ENCODE measurements at places on chromosomes 11 and 22. TPM values are rescaled to one million over a fixed set of nuclear protein-coding genes. Genes with fewer than 3 reads are reported as not detected.

Gene CAVIN3
- total RNA-seq, result 100 TPM

Gene DMC1
- total RNA-seq, result 0.33 TPM

Gene RAB38
- 1.5 TPM for total RNA-seq

DNA sequence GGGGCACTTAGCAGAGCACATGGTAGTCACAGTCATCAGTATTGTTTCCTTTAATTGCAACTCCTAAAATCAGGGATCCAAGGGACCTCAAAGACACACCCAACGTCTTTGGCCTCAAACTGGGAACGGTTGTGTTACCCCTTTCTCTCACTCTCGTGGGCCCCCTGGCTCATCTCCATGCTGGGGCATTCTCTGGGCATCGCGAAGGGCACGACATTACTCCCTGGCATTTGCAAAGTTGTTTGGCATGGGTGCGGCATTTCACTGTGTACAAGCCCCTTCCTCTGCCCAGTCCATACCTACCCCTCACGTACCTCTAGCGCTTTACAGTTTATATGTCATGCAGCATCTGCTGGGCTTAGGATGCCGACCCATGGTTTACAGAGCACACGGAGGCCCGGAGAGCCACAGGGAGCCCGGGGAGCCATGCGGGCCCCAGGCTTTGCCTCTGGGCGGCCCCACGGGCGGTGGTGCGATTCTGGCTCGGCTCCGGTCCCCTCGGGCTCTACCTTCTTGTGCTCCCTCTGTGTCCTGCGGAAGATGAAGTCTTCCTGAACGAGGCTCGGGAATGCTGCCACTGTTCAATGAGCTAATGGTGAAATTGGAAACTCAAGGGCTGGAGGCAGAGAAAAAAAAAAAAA lies 21.9 kb upstream of the CACNG2 start:
- no peak overlapping the region for H3K4me3 ChIP-seq
- H3K27me3 ChIP-seq, result peaks cover 22% of the 10 kb centered on the region
- DNase-seq, result no peak
- H3K4me1 ChIP-seq, result no peaks in the 10 kb centered on the region
- no peak overlapping the region for H3K27ac ChIP-seq

DNA sequence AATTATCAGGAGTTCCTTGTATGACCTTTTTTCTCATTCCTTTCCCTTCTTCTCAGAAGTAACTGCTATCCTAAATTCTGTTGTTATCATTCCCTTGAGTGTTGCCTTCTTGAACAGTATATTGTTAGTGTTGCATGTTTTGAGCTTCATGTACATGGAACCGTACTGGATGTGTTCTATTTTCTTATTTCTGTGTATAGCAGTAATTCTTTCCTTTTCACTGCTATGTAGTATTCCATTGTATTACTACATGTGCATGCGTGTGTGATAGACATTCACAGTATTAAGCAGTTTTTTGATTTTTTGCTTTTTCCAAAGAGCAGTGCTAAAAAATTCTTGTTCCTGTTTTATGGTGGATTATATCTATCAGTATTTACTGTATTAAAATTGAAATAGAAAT lies 90.3 kb upstream of the RAB1B start:
- no peak overlapping the region for H3K27ac ChIP-seq
- H3K4me1 ChIP-seq, result no peaks in the 10 kb centered on the region
- DNase-seq, result no peak
- no peak overlapping the region for H3K4me3 ChIP-seq
- no peaks in the 10 kb centered on the region for H3K36me3 ChIP-seq
- no peaks in the 10 kb centered on the region for H3K27me3 ChIP-seq

DNA sequence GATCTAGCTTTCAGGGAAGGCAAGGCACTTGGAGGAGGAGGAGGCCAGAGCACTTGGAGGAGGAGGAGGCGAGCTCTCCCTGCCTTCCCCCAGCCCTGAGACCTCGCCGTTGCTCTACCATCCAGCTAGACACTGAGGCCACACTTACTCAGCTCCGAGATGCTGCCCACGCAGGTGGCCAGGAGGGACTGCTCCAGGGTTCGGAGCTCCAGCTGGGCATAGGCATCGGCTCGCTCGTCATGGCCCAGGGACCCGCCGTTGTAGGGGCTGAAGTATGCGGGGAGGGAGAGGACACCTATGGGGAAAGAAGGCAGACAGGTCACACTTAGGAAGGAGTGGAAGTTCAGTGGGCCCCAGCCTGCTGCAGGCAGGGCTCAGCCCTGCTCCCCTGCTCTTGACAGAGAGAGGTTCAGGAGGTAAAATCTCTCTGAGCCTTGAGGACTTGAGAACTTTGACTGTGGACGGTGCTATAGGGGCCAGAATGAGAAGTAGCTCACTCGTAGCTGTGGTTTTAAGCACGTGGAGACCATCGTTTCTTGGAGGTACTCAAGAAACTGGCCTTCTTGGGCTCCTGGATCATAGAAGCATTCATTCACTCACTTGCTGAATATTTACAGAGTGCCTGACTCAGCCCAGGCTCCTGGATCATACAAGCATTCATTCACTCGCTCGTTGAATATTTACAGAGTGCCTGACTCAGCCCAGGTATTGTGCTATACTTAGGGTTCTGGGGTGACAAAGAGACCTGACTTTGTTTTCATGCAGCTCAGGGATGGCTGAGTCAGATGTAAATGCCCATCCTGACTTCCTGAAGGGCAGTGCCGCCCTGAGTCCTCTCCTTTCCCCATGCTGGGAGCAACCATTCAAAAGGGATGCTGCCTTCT lies 99.2 kb downstream of the NAT10 start:
- no peak for DNase-seq
- peaks cover 7% of the 10 kb centered on the region for H3K36me3 ChIP-seq
- H3K27me3 ChIP-seq, result no peaks in the 10 kb centered on the region
- H3K4me1 ChIP-seq, result peaks cover 32% of the 10 kb centered on the region

GRCh38 chr11:43969543-43969942 lies 27.1 kb downstream of the C11orf96 start:
- H3K27me3 ChIP-seq, result no peaks in the 10 kb centered on the region
- peaks cover 6% of the 10 kb centered on the region for H3K4me1 ChIP-seq
- no peak for DNase-seq

- H3K4me3 ChIP-seq, result no peak overlapping the region
- H3K27me3 ChIP-seq, result no peaks in the 10 kb centered on the region
- H3K27ac ChIP-seq, result no peak overlapping the region
- DNase-seq, result no peak
- no peaks in the 10 kb centered on the region for H3K36me3 ChIP-seq
Observed at GRCh38 chr11:81072273-81072672, 1631.4 kb upstream of the TENM4 start.

Data from heart left ventricle (tissue), 16 donors.